NCI-H774 (cell line): ENCODE measurements at places on chromosomes 3 and 15.

DNA sequence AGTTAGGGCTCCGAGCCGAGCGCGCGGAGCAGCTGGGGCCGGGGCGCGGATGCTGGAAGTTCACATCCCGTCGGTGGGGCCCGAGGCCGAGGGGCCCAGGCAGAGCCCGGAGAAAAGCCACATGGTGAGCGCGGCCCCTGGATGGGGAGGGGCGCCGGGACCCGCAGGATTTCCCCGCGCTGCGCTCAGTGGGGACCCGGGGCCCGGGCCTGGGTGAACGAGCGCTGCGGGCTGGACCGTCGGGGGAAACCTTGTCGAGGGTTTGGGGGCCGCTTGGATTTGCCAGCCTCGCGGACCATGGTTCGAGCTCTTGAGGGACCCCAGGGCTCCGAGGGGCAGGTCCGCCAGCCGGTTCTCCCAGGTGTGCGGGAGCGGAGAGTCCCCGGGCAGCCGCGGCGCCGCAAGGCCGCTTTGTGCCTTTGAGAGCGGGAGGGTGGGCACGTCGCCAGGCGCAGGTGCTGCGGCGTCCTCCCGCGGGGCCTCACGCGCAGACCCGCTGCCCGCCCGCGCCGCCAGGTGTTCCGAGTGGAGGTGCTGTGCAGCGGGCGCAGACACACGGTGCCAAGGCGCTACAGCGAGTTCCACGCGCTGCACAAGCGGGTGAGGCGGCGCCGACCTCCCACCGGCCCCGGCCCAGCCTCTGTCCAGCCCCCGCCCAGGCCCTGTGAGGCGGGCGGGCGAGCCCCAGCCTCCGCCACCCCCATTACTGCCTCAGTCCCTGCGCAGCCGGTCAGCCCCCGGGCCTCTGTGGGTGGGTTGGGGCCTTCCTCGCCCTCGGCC lies at the start of gene SNX22:
Gene SNX22 (plus strand): TSS at position 5 of the 780 bp plus-strand sequence. CDS start 45 bp downstream, at position 50.
- DNase-seq: no peak

DNA sequence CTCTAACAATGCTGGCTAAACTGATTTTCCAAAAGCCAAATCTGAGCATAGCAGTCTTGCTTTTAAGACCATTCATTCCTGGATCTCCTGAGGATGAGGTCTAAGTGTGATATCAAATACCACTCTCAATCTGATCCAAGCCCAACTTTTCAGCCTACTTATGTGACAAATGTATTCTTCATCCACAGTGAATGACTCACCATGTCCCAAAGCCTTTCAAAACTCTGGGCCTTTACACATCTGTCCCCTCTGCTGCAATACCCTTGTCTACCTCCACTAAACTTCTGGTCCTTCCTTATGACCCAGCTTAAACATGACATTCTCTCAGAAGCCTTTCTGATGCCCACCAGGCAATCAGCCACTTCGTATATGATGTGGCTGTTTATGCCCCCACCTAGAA lies 4.6 kb downstream of the ANAPC13 start:
- no peak for DNase-seq

- no peak for DNase-seq
Measured at GRCh38 chr15:76903251-76903681, 1.9 kb downstream of the SCAPER start.

- DNase-seq: no peak
Measured at GRCh38 chr15:87944050-87944449, 312.5 kb downstream of the NTRK3 start.

DNA sequence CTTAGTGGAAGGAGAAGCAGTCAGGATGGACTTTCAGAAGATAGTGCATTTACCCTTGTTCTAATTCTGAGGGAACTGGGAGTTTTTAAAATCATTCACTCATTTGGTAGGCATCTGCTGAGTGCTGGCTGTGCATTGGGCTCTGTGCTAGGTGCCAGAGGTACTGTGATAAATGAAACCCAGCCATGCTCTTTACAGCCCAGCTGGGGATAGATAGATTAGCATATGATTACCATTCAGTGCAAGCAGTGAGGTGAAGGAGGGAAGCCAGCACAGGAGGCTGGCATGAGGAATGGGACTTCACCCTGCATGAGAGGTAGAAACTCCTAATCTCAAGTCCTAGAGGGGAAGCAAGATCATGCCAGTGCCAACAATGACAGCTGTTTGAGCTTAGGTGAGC lies 361.9 kb upstream of the TRIM42 start:
- DNase-seq: no peak

DNA sequence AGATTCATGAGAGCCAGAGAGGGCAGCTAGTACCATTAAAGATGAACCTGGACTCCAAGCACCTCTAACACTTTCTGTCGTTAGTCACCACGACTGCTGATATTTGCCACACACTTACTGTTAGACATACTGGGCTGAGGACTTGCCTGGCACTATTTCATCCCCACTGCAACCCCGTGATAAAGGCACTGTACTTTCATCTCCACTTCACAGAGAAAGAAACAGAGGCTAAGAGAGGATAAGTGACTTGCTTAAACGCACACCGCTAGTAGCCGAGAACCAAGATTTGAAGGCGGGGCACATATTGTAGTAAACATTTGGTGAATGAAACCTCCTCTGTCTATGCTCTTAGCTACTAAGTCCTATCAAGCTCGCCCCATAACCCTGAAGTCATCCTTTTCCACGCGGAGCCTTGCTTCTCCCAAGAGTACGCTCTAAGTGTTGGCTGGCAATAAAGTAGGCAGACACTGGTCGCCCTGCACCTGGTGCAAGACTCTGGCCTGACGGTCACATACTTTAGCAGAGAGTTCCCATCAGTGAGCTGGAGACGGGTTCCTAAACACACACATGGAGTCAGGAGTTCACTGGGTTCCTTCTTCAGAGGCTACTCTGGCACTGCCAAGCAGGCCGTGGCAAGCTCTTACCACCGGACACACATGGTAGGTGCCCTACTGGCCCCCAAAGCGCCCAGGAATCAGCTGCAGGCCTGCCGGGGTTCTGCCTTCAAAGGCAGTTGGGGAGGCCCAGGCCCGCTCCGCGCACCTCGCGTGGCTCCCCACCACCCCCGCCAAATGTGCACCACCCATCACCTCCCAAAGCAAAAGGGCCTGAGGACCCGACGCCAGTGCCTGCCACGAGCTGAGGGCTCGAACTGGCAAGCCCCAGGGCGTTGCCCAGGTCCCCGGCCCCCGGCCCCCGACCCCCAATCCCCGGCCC lies 951 bp downstream of the POMGNT2 start:
- DNase-seq: no peak

DNA sequence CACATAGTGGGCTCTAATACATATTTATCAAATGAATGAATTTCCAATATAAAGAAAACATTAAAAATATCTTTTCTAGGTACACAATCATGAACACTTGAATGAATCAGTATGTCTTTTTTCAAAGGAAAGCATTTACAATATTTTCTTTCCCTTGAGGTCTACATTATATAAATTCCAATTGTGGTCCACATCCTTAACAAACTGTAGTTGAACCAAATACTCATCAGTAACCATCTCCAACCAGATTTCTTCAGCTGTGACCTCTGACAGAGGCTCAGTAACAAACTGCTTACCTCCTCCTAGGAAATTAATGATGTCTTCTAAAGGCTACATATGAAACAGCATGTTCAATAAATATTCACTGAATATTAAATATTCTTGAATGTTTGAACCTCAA lies 58.8 kb downstream of the CFAP20DC start:
- no peak for DNase-seq

- no peak for DNase-seq
Measured at GRCh38 chr15:52717481-52717880, 38.3 kb upstream of the ATOSA start.

DNA sequence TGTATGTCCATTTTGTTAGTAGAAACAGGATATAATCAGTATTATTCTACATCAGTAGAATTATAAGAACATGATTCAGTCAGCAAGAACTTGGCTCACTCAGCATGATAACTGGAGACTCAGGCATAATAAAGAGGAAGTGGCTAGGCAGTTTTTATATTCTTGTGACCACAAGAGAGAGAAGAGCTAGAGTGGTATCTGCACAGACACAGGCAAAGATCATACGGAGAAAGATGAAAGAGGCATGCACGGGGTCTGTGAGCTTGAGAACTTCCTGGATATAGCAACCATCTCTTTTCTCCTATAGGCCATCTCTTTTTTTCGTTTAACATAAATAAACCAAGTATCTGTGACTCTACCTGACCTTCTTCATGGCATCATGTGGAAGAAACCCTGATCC lies 46.8 kb downstream of the MYO5A start:
- DNase-seq: no peak

GRCh38 chr3:36032180-36033047 lies 347.9 kb upstream of the STAC start:
- no peak for DNase-seq

DNA sequence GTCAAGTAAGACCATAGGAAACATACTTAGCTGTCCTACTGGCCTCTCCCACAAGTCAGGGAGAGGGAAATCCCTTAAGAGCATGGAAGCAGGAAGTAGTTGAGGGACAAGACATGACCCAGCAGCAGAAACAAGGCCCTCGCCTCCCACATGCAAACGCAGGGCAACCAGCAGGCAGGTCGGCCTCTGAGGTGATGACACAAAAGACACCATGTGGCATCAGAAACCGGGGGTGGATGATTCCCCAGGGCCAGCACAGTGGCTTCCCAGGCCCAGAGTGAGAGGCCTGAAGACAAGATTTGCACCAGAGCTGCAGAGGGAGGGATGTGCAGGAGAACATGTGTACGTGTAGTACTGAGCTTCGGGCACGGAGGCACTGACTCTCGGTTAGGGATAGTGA lies 26.3 kb downstream of the PXYLP1 start:
- no peak for DNase-seq

GRCh38 chr3:113226491-113226890 lies 15.1 kb downstream of the BOC start:
- no peak for DNase-seq

DNA sequence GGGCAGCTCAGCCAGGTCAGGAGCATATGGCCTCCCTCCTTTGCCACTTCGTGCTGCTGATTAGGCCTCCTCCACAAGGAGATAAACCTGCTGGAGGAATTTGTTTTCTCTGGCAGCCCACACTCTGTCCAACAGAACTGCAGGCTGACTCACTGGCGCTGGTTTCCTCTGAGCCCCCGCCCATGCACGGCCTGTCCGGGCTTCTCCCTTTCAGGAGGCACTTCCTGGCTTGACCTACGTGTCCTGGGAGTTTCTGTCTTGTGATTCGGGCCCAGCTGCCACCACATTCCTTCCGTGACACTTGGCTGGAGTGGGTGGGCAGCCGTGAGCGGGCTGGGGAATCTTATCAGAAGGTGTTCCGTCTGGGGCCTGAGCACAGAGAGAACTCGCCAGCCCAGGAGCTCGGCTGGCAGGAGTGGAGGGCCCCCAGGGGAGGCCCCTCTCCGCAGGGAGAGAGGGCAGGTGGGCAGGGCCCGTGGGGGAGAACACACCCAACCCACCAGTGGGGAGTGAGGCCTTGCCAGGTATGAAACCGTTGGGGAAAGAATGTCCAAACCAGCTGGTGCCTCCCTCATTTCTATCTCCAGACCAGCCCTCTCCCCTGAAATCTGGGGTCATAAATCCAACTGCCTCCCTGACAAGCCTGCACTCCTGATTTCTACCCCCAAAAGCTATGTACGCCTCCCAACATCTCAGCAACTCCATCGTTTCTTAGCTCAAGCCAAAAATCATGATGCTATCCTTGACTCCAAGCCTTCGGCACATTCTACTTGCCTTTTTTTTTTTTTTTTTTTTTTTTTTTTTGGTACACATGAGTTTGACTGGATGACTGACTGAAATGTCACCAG lies 110.6 kb upstream of the MEF2A start:
- DNase-seq: no peak

DNA sequence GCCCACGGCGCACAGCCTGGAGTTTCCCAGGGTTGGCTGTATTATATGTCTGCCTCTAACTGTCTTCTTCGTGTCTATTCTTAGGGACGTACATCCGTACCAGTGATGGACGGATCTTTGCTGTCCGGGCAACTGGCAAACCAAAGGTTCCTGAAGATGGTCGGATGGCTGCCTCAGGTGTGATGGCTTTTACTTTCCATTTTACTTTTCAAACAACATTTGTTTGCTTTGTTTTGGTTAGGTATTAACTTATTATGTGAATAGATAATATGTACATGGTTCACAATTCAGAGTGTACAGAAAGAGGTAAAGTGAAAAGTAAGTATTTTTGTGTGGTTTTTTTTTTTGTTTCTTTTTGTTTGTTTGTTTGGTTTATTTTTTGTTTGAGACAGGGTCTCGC lies 11.1 kb upstream of the TEX264 start:
- DNase-seq: no peak

- no peak for DNase-seq
Measured at GRCh38 chr3:32831791-32832190, 14.0 kb downstream of the TRIM71 start.

- DNase-seq: no peak
Measured at GRCh38 chr3:69524816-69525215, 138.9 kb upstream of the FRMD4B start.

DNA sequence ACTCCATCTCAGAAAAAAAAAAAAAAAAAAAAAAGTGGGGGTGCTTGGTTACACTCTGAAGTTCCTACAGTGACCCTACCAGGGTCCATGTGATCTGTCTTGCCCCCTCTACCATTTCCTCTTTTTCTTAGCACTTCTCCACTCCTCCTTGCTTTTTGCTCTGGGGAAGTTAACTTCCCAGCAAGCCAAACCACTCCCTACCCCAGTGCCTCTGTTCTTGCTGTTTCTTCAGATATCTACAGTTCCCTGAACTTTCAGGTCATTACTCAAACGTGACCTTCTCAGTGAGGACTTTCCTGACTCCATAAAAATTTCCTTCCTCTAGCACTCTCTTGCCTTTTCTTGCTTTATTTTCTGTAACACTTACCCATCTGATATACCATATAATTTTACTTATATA lies 61.1 kb upstream of the GCNT3 start:
- no peak for DNase-seq

DNA sequence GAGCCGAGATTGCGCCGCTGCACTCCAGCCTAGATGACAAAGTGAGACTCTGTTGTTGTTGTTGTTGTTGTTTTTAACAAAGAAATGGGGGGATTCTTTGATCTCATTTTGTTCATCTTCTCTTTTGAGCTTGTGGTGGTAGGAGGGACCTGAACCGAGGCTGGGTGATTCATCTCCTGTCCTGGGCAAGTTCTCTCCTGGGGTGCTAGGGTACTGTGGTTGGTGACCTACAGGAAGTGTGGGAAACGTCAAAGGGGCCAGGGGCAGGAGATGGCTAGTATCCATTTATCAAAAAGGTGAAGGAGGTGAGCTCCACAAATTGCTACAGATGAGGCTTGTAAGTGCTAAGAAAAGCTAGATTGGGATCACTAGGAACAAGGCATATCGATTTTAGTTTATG lies 14.3 kb downstream of the PPCDC start:
- DNase-seq: no peak

- no peak for DNase-seq
Measured at GRCh38 chr15:31265871-31266711, 60.5 kb upstream of the KLF13 start.

DNA sequence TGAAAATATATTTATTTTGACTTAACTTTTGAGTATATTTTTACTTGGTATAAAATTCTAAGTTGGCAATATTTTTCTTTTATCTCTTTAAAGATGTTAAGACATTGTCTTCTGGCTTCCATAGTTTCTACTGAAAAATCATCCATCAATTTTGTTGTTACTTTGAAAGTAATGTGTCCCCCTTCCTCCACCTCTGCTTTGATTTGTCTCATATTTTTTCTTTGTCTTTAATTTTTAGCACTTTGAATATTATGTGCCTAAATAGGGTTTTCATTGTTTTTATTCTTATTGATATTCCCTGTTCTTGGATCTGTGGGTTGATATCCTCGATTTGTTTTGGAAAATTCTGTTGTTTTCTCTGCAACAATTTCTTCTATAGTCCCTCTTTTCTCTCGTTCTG lies 157.4 kb downstream of the CD47 start:
- no peak for DNase-seq

- DNase-seq: no peak
Measured at GRCh38 chr3:52895418-52895817, 1.9 kb downstream of the STIMATE start.

- no peak for DNase-seq
Measured at GRCh38 chr15:29074045-29074444, 188.3 kb downstream of the APBA2 start.
